ENCODE measurements at places on chromosomes 2 and 18.

DNA sequence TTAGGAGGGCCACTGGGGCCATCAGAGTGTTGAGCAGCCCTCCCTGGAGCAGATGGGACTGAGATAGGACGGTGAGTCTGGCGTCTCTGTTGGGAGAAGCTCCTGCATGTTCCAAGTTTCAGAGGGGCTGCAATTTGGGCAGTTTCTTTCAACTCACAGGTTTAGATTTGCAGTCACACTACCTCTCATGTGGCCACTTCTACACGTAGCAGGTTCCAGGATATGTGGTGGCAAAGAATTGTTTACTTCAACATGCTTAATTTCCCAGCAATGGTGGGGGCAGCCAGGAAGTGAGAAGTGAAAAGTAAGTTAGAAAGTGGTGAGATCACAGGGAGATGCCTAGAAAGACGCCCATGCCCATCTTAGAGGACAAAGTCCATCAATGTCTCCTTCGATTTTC is 9.3 kb downstream of the NCK2 start:
- 0 out of 2 replicates have a peak, but pooled peaks cover 1% of the 10 kb centered on the region for H3K36me3 ChIP-seq
- peaks cover 2% of the 10 kb centered on the region for H3K4me1 ChIP-seq
- DNase-seq: no peak
- H3K27me3 ChIP-seq: no peaks in the 10 kb centered on the region
- no peak overlapping the region for H3K4me3 ChIP-seq

GRCh38 chr18:76948345-76948744 is 126.0 kb downstream of the ZNF236 start:
- no peaks in the 10 kb centered on the region for H3K27me3 ChIP-seq
- H3K4me1 ChIP-seq: no peaks in the 10 kb centered on the region
- H3K36me3 ChIP-seq: peaks cover 19% of the 10 kb centered on the region
- no peak for DNase-seq
- H3K4me3 ChIP-seq: no peak overlapping the region

- H3K36me3 ChIP-seq: no peaks in the 10 kb centered on the region
- no peak overlapping the region for H3K27ac ChIP-seq
- peaks cover 4% of the 10 kb centered on the region for H3K4me1 ChIP-seq
- no peaks in the 10 kb centered on the region for H3K27me3 ChIP-seq
- no peak for DNase-seq
These were observed 116.2 kb downstream of the GATA6 start for GRCh38 chr18:22285361-22286140.

DNA sequence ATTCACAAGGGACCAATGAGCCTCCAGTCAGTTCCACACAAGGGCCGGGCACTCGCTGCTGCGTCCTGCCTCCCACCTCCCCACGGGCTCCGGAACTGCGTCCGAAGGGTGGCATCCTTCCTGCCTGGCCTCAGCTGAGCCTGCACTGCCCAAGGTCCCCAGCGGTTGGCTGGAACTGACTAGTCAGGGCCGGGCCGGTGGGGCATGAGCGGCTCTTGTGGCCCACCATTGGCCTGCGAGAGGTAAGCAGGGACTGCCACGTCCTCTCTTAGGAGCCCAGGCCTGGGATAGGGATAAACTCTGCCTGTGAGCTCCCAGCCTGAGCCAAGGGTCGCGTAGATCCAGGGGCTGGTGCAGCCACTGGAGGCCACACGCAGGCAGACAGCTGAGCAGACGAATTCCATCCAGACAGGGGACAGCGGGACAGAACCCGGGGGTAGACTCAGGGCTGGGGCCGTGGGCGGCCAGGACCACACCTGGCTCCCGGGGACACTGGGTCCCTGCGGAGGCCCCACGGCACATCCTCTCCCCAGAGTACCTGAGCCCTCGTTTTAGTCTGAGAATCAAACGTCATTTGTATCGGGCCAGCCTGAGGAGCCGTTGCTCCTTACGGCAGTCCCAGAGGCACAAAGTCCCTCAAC is 148.4 kb downstream of the ZNF516 start:
- H3K4me3 ChIP-seq: no peak overlapping the region
- no peaks in the 10 kb centered on the region for H3K4me1 ChIP-seq
- H3K27me3 ChIP-seq: no peaks in the 10 kb centered on the region
- no peak for DNase-seq

GRCh38 chr18:8930990-8931616 is 171.4 kb upstream of the NDUFV2 start:
- H3K4me1 ChIP-seq: peaks cover 2% of the 10 kb centered on the region
- H3K4me3 ChIP-seq: no peak overlapping the region
- no peaks in the 10 kb centered on the region for H3K36me3 ChIP-seq
- no peak overlapping the region for H3K27ac ChIP-seq

GRCh38 chr2:159322419-159322818 is 35.9 kb upstream of the WDSUB1 start:
- H3K36me3 ChIP-seq: peaks cover 10% of the 10 kb centered on the region
- no peak overlapping the region for H3K4me3 ChIP-seq
- no peak for DNase-seq
- H3K27me3 ChIP-seq: no peaks in the 10 kb centered on the region
- H3K27ac ChIP-seq: no peak overlapping the region
- H3K4me1 ChIP-seq: no peaks in the 10 kb centered on the region

GRCh38 chr2:160647967-160648685 is 154.5 kb upstream of the RBMS1 start:
- no peak overlapping the region for H3K27ac ChIP-seq
- H3K4me1 ChIP-seq: no peaks in the 10 kb centered on the region
- no peaks in the 10 kb centered on the region for H3K27me3 ChIP-seq
- no peak for DNase-seq
- no peaks in the 10 kb centered on the region for H3K36me3 ChIP-seq

GRCh38 chr2:223580951-223581350 is 21.2 kb downstream of the SCG2 start:
- no peaks in the 10 kb centered on the region for H3K27me3 ChIP-seq
- peak; percentile 84 for DNase-seq
- no peak overlapping the region for H3K27ac ChIP-seq
- H3K4me1 ChIP-seq: peaks cover 7% of the 10 kb centered on the region
- no peaks in the 10 kb centered on the region for H3K36me3 ChIP-seq
- no peak overlapping the region for H3K4me3 ChIP-seq

- no peaks in the 10 kb centered on the region for H3K36me3 ChIP-seq
- H3K27ac ChIP-seq: no peak overlapping the region
- H3K4me3 ChIP-seq: no peak overlapping the region
- H3K27me3 ChIP-seq: no peaks in the 10 kb centered on the region
- peak; percentile 4 for DNase-seq
- peaks cover 7% of the 10 kb centered on the region for H3K4me1 ChIP-seq
These were observed 391.1 kb downstream of the ALK start for GRCh38 chr2:29530281-29530680.

- H3K4me1 ChIP-seq: 0 out of 2 replicates have a peak, but pooled peaks cover 2% of the 10 kb centered on the region
- H3K27ac ChIP-seq: no peak overlapping the region
- DNase-seq: no peak
- H3K27me3 ChIP-seq: no peaks in the 10 kb centered on the region
These were observed 42.0 kb downstream of the OXER1 start for GRCh38 chr2:42721898-42722297.

DNA sequence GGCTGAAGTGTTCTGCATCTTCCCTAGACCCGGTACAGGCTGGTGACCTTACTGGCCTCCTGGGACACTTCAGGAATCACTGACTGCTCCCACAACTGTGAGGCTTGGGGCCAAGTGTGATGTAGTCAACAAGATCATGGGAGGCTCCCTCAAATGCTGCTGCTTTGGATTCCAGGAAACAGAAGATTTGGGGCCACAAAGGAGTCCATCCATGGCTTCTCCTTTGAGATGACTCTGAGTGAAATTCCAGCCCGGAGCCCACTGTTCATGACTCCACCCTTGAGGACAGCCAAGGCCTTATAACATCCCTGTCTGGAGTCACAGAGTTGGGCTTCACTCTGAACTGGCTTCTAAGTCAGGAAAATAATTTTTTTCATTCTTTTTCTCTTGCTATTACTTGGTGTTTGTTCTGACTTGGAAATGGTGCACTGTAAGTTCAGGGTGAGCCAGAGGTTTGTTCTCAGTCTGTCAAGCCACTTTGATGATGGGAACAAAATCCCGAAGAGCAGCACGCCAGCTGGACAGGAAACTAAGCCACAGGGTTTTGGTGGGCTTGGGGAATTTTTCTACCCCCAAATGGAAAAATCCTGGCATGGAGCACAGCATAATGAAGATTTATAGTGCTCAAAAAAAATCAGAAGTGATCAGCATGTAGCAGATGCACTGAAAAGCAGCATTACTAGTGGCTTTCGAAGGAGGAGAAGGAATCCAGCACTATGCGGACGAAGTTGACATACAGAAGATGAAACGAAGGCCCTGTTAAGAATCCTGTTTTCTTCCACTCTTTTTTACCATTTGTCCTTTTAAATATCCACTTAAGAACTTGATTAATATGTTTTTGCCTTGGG is 98.1 kb upstream of the ZFP36L2 start:
- H3K27ac ChIP-seq: no peak overlapping the region
- H3K27me3 ChIP-seq: no peaks in the 10 kb centered on the region
- DNase-seq: no peak
- no peaks in the 10 kb centered on the region for H3K36me3 ChIP-seq

DNA sequence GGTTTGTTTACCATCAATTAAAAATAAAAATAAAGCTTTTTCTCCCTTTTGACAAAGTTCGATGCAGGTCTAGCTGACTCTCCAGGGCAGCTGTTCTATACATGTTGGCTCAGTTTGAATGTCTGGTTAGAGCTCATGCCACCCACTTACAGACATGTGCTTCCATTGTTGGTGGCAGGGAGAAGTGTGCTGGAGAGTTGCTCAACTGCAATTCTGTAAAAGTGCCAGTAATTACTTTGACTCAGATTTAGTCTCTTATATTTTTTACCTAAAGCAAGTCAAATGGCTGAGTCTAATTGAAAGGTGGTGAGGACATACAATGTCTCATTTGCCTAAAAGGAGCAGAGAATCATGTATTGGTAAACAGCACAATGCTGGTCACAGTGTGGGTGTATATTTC is 609.1 kb upstream of the SYT4 start:
- no peak overlapping the region for H3K4me3 ChIP-seq
- peaks cover 2% of the 10 kb centered on the region for H3K4me1 ChIP-seq
- no peak for DNase-seq

DNA sequence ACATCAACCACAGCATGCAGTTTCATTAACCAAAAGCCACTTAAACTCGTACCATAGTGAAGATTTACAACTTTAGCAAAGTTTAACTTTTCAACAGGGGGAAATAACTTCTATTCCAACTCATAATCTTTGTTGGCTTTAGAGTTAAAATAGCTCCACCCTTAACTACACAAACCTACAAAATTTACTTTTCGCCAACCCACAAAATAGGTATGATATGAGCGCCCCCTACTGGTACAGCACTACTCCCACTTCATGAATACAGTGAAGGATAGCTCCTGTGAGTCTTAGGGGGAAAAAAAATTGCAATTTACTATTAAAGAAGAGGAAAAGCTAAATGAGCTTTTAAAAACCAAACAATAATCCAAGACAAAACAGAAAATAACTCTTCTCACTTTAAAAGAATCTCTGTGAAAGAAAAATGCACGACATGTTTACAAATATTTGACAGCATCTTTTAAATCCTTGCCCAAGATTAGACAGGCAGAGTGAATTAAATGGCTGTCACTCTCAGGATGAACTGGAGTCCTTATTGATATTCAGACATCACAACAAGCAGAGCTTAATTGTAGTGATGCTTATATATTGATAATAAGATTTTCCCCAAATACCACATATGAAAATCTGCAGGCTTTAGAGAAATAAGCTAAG is 32.2 kb downstream of the TMEFF2 start:
- no peaks in the 10 kb centered on the region for H3K36me3 ChIP-seq
- no peak overlapping the region for H3K4me3 ChIP-seq
- H3K4me1 ChIP-seq: no peaks in the 10 kb centered on the region
- DNase-seq: peak; percentile 74
- H3K27ac ChIP-seq: no peak overlapping the region

DNA sequence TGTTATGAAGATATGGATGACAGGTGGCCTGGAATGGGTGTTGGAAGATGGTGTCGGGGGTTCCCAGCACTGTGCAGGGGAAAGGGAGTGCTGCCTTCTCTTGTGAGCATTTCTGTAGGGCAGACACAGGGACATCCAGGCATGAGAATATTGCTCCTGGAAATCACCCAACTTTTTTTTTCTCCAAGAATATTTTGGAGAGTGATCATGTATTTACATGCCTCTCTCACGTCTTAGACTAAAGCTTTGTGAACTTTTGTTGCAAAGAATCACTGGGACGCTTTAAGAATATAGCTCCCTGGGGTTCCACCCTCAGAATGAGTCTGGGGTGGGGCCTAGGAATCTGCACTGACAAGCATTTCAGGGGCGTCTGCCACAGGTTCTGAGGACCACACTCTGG is 68.7 kb downstream of the VWA3B start:
- no peak overlapping the region for H3K4me3 ChIP-seq
- peaks cover 26% of the 10 kb centered on the region for H3K27me3 ChIP-seq
- no peaks in the 10 kb centered on the region for H3K36me3 ChIP-seq
- no peaks in the 10 kb centered on the region for H3K4me1 ChIP-seq
- no peak overlapping the region for H3K27ac ChIP-seq

- no peak overlapping the region for H3K4me3 ChIP-seq
- H3K36me3 ChIP-seq: no peaks in the 10 kb centered on the region
- peaks cover 30% of the 10 kb centered on the region for H3K27me3 ChIP-seq
- peaks cover 5% of the 10 kb centered on the region for H3K4me1 ChIP-seq
- no peak overlapping the region for H3K27ac ChIP-seq
These were observed 1.1 kb upstream of the NEURL3 start for GRCh38 chr2:96506016-96506906.

DNA sequence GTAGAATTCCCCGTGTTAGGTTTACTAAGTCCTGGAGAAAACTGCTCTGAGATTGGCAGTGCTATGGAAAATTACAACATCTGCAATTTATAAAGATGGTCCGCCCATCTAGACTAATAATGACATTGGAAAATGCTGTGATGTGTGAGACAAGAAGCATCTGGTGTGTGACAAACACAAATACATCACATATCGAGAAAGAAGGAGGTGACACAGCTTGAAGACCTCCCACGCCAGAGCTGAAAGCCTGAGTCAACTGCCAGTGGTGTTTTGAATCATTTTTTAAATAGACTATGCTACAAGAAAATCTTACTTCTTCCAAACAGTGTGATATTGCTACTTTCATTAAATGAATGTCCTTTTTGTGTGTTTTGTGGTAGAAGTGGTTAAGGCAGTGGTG is 8.6 kb upstream of the ANO7 start:
- peak; percentile 36 for DNase-seq
- H3K27ac ChIP-seq: no peak overlapping the region
- H3K36me3 ChIP-seq: peaks cover 15% of the 10 kb centered on the region

DNA sequence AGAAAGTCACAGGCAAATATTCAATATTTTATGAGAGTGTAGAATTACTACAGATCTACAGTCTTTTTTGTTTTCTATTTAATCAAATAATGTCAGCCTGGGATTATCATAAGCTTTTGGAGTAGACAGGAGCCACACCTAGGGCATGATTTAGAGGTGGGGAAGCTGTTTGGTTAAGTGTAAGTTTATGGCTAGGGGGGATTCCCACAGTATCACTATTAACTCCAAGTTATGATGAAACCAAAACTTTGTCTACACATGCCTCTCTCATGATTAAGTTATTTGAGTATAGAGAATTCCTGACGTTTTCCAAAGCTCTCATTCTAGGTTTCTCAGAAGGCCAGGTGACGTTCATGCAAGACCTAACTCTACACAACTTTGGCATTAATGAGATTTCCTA is 2.1 kb downstream of the SERPINB10 start:
- no peak for DNase-seq
- H3K4me3 ChIP-seq: no peak overlapping the region
- H3K27ac ChIP-seq: no peak overlapping the region
- H3K36me3 ChIP-seq: no peaks in the 10 kb centered on the region
- no peaks in the 10 kb centered on the region for H3K27me3 ChIP-seq
- H3K4me1 ChIP-seq: no peaks in the 10 kb centered on the region

GRCh38 chr18:37156330-37156942 is 327.5 kb downstream of the KIAA1328 start:
- H3K27me3 ChIP-seq: no peaks in the 10 kb centered on the region
- no peaks in the 10 kb centered on the region for H3K36me3 ChIP-seq
- H3K4me1 ChIP-seq: no peaks in the 10 kb centered on the region
- H3K27ac ChIP-seq: no peak overlapping the region

Data from IMR-90 (cell line).